Activated CD8-positive, alpha-beta memory T cell treated with anti-CD3 and anti-CD28 coated beads for 1 hour (primary cell): ENCODE measurements at places on chromosomes 5 and 9.

- no peak for DNase-seq
Measured at GRCh38 chr5:54590824-54591223, 73.3 kb downstream of the SNX18 start.

- DNase-seq: no peak
Measured at GRCh38 chr5:102834438-102834964, 79.4 kb downstream of the PAM start.

- no peak for DNase-seq
Measured at GRCh38 chr9:91403665-91404543, 19.7 kb downstream of the NFIL3 start.

DNA sequence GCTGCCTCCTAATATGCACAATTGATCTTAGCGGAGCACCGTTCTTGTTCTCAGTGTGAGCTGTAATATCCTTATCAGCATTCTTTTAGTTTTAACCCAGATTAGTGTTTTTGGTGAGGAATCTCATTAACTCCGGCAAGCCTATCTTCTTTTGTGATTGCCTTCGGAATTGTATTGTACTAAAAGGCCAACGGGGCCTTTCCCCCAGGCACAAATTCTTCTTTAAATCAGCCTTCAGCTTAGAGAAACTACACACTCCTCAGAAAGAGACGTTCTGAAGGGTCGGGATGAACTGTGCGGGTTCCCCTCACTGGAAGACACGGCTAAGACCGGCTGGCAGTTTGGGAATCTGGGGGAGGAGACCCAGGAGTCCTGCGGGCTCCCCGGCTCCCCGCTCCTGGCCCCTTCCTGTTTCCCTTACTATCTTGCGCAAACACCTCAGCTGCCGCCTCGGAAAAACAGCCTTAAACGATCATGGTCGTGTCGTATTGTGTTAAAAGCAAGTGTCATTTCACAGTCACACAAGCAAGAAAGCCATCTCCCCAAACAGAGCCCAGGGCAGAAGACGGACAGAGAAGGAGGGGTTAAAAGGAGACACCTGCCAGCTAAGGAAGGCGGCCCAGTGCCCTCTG is 353.1 kb upstream of the IRX2 start:
- no peak for DNase-seq
